ENCODE measurements at places on chromosomes 12 and 14.

DNA sequence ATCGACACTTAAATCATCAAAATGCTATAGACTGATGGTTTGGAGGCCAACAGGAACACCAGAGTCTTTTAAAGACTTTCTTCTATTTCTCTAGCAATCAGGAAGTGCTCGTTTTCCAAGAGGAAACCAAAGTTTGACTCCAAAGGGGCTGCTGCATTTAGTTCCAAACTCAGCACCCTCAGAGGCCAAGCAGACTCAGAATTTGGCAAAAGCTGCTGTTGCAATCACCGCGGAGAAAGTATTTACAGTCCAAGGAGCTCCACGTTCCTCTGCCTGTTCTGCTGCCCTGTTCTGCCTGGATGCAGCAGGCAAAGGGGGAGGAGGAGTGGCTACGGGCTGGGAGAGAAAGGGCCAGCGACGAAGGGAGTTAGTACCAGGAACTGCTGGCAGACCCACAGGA, 325.1 kb downstream of the BCL11B start:
- DNase-seq, result no peak

- no peak for DNase-seq
Observed at GRCh38 chr12:87814625-87815024, 214.6 kb downstream of the C12orf50 start.

DNA sequence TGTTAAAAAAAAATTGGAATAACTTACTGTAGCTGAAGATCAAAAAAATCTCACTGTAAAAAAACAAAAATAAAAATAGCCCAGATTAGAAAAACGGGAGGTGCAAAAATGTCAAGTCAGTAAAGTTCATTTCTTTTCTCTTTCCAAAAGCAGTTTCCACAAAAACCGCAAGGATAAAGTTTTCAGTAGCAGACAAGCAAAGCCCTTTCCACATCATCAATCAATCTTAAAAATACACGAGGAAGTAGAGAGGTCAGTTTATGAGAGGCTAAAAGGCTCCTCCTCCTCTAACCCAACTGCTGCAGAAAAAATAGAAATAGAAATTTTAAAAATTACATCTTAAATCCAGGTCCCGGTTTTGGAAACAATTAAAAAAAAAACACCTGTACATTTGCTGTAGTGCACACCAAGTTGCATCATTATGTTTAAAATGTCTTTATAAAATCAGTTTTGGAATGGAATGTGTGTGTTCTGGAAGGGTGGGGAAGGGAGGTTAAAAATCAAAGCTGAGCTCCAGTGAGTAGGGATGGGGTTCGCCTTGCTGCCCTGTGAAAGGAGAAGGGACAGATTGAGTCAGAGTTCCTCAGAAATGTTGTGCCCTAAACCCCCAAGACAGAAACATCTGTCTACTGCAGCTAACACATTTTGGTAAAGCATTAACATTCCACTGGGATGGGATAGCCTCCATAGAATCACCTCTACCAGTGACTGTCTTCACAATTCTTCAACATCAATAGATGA, 5.8 kb downstream of the HNRNPC start:
- no peak for DNase-seq

DNA sequence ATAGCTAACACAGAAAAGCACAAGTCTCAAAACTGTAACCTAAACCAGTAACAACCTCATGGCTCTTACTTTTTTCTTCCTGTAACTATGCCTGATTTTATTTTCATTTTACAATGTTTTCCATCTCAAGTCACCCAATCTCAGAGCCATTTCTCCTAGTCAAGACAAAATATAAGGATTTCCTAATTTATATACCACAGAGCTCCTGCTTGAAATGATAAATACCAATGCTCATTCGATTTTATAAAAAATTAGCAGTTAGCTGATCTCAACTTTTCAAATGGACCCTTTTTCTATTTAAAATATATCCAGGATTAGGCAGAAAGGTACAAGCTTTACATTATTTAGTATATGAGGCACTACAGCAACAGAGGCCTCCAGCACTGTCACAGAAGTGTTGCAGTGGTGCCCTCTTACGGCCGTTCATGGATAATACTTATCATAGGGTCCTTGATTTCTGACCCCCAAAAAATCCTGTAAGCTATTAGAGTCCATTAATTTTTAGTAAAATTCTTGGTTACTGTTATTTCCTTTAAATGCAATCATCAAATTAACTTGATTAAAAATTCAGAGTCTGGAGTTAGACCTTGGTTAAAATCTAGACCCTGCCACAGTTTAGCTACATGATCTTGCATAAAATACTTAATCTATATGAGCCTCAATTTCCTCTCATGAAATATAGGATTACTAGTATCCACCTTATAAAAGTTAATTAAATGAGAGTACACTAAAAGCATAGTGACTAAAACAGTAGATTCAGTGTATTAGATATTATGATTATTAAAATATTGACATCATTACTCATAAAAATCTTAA, 68.3 kb downstream of the SEC23A start:
- no peak for DNase-seq

GRCh38 chr12:25495331-25496097, 57.6 kb downstream of the LMNTD1 start:
- DNase-seq, result no peak

DNA sequence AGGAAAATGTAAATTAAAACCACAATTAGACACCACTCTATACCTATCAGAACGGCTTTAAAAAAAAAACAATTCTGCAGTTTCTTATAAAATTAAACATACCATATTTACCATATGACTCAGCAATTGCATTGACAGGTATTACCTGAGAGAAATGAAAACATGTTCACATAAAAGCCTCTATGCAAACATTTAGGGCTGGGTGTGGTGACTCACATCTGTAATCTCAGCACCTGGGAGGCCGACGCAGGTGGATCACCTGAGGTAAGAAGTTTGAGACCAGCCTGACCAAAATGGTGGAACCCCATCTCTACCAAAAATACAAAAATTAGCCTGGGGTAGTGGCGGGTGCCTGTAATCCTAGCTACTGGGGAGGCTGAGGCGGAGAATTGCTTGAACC, 41.1 kb downstream of the SPTB start:
- no peak for DNase-seq

DNA sequence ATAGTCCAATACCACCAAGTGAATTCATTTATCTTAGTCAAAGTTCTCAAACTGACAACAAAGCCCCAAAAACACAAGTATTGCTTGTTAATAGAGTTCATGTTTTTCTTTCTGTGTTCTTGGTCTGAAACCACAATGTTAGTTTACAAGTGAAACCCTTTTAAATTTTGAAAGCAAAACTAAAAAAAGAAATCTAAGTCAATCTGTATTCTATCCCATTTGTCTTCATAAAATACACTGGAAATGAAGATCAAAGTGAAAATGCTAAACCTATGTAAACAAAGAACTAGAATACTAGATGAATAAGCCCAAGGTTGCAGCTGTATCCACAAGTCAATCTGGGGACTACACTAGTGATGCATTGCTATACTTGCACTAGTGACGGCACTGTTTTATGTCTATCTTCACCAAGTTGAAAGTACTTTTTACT, 10.4 kb downstream of the MAP4K5 start:
- DNase-seq, result no peak

DNA sequence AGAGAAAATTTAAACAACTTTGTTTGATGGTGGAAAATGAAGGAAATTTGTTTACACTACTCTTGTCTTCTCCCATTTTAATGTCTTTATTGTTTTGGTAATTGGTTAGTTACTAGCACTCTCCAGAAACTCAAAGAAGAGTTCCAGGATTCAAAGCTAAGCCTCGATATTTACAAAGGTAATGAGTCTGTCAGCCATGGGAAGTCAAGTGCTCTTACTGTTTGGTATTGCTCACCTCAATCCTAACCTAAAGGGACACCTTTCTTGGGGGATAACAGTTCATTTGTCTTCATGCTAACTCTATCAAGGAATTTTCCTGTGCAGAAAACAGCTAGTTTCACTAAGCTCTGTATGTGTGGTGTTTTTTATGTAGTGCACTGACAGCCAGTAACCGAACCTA, 222.9 kb upstream of the LMO3 start:
- no peak for DNase-seq

GRCh38 chr12:53214687-53215455, 7.8 kb upstream of the ITGB7 start:
- no peak for DNase-seq

DNA sequence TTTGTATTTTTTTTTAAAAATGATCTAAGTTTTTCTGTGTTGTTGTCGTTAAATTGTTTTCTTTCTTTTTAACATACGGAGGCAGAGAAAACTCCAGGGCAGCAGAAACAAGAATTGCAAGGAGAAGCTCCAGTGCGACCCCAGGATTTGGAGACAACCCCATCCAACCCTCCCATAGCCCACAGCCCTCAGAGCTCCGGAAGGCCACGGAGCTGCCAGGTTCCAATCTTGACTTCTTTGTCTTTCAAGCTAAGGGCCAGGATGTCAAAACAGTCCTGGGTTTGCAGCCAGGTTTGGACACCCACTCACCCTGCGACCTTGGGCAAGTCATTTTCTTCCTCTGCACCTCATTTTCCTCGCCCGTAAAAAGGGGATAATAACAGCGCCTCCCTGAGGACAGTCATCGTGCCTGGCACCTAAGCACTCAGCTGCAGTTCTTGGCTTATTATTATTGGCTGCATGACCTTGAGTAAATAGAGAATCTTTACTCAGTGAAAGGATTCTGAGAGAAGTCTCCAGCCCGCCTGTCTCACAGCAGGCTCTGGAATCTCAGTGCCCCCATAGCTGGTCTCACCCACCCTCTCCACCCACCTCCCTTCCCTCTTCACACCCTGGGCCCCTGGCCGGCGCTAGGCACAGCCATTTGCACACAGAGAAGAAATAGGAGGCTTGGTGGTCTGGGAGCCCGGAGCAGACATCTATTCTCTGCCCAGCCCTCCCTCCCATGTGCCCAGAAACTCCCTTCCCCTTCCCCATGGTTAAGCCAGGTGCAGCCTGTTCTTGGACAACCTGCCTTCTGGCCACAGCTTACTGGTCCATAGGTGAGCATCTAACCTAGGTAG, 79.4 kb upstream of the BCL11B start:
- DNase-seq, result no peak

GRCh38 chr12:19191089-19191488, 61.6 kb downstream of the PLEKHA5 start:
- no peak for DNase-seq

DNA sequence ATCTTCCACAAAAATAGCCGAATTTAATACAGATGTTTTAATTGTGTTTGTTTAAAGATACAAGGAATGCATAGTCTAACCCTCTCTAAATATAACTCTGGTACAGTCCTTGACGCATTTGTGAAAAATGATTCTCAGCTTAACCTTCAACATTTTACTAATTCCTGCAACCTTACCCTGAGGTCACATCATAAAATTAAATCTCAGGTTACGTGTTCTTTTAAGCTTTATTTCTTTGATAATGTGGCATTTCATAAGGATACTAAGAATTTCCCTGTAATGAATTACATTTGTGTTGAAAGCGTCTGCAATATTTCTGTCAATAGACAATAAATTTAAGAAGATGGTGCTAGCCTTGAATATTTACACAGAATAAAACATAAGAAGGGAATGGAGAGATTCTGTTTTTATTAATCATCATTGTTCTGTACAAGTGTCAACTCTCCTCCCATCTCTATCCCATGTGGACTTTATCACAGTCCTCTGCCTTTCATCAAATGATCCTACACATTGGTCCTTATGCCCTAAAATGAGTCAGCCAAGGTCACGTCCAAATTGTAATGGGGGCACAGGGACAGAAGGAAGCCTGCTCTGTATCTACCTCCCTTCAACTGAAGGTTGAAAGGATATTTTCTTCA, 769.3 kb upstream of the FLRT2 start:
- no peak for DNase-seq

GRCh38 chr14:64850369-64851137, 29.2 kb downstream of the SPTB start:
- DNase-seq, result no peak

DNA sequence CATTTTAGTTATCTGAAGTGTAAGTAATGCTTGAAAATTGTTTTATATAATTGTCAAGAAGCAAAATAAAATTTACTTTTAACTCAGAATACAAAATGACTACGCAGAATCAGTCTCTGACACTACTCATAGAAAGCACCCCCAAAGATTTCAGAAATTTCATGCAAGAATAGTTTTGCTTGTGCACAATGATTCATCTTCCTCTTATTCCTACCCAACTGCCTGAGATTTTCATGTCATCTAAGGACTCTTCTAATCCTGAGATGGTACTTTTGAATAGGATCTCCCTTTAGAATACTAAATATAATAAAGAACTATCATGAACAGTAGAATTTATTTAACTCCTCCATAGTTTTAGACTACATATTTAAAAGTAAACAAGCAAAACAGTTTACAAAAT, 485.3 kb upstream of the MGAT4C start:
- no peak for DNase-seq

DNA sequence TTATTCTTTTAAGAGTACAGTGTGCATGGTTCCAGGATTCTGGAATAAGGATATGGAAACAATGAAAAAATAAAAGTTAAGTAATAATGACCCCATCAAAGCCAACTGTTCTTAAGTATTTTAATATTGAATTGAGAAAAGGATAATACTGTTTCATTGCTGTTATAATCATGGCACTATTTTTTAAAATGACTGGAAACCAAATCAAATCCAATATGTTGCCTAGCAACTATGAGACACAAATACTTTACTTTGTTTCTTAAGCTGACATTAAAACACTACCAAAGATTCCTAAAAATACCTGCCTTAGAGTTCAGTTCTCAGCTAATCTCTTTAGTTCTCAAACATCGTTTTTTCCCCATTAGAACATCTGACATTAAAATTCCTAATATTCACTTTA, 66.4 kb upstream of the OTOGL start:
- DNase-seq, result no peak

DNA sequence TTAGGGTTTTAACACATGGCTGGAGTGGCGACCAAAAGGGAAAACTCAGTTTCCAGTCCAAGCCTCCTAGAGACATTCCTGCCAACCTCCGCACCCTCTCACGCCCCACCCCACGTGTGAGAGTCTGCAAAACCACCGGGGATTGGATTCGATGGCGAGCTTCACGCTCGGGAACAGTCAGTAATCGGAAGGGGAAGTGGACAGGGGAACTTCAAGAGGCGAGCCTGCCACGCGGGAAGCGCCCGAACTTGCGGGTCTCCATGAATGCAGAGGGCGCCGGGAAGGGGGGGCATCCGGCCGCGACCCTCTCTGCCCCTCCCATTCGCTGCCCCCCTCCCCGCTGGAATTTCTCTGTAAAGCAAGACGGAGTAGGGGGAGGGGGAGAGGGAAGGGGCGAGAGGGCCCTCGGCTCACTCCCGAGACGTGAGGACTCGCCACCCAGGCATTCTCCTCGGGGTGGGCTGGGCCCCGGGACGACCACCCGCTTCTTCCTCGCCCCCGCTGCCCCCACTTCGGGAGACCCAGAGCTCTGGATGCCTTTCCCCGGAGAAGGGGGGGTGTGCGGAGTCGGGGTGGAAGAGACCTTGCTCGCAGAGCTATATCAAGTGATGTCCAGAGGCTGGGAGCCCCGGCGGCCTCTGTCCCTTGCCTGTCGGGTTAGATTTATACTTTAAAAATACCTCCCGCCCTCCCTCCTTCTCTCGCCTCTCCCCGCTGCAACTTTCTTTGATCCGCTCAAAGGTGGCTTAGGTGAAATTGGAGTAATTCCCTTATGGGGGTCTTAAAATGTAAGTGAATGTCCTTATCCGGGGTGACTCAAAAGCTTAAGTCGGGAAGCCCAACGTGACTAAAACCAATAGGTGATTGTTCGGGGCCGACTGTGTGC, 2.5 kb upstream of the CCND2 start:
- no peak for DNase-seq

GRCh38 chr12:18946106-18946505, 183.4 kb upstream of the PLEKHA5 start:
- DNase-seq, result no peak

All from stimulated activated CD8-positive, alpha-beta memory T cell treated with anti-CD3 and anti-CD28 coated beads, Interleukin-2, amount 100 ng/mL, for 48 hours (primary cell).